ENCODE measurements at places on chromosomes 7 and 10.

GRCh38 chr7:65342723-65343629, 30.7 kb upstream of the ZNF92 start:
- DNase-seq, result no peak

DNA sequence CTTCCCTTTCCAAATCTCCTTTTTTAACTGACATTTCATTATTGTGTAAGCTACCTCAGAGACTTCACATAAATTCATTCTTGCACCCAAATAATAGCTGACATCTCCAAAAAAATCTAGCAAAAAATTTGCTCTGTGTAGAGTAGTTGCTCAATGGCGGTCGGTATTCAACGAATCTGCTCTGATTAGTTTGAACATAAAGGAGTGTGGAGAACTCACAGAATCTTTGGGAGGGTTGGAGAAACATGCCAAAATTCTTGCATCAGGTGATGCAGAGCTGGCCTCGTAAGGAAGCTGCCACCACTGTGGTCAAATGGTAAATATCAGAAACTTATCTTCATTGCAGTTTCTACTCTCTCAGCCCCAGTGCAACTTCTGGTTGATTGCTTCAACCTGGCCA, 201.2 kb upstream of the MDFIC start:
- no peak for DNase-seq

- DNase-seq, result no peak
These were observed 139.6 kb downstream of the MLLT10 start for GRCh38 chr10:21673668-21674067.

GRCh38 chr7:129882531-129882930, 70.2 kb downstream of the UBE2H start:
- DNase-seq, result no peak

GRCh38 chr7:22666732-22667131, 60.3 kb upstream of the IL6 start:
- no peak for DNase-seq

DNA sequence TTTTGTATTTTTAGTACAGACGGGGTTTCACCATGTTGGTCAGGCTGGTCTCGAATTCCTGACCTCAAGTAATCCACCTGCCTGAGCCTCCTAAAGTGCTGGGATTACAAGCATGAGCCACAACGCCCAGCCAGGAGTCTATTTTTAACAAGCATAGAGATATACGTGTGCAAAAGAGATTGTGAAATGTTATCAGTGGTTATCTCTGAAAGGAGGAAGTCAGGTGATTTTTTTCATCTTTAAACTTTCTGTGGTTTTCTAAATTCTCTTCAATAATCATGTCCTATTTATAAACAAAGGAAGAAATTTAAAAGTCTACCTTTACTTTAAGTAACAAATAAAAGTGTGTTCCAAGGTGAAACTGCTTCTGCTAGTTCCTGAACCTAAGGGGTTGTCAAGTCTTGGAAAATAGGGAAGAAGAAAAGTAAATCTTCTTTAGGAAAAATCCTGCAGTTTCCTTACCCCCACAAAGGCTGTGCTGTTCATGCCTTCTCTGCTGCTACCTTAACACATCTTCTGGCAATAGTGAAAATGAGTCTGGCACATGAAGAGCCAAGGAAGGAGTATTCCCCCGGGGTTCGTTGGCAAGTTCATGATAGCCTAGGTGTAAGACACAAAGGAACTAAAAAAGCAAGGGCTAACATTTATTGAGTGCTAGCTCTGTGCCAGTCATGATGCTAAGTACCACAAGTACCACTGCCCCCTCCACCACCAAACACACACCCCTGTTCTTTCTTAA, 51.1 kb downstream of the CYP26A1 start:
- DNase-seq, result no peak

- no peak for DNase-seq
These were observed 117.5 kb upstream of the LRRN3 start for GRCh38 chr7:110973196-110973990.

- no peak for DNase-seq
These were observed 156.2 kb downstream of the DNAJB6 start for GRCh38 chr7:157493017-157493416.

DNA sequence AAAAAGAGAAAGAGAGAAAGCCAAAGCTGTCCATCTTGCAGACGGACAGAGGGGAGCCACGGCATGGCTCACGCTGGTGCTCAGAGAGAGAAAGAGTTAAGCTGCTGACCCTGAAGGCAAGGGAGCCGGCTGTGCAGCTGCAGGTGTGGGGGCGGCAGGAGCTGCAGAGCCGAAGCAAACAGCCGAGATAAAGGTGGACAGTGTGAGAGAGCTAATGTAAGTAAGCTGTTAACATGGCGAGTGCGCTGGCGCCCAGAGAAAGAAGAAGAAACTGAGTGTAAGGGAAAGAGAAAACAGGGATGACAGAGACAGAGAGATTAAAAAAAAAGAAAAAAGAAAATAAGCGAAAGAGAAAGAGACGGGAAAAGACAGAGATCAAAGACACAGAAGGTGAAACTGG, 18.2 kb downstream of the COL17A1 start:
- no peak for DNase-seq

GRCh38 chr7:131556053-131556908, at the start of gene PODXL:
Gene PODXL (minus strand): TSS chr7:131556628. CDS start chr7:131556359, 269 bp downstream.
- peak; percentile 50 for DNase-seq

- DNase-seq, result no peak
These were observed 1434.0 kb upstream of the LRRTM3 start for GRCh38 chr10:65491799-65492198.

DNA sequence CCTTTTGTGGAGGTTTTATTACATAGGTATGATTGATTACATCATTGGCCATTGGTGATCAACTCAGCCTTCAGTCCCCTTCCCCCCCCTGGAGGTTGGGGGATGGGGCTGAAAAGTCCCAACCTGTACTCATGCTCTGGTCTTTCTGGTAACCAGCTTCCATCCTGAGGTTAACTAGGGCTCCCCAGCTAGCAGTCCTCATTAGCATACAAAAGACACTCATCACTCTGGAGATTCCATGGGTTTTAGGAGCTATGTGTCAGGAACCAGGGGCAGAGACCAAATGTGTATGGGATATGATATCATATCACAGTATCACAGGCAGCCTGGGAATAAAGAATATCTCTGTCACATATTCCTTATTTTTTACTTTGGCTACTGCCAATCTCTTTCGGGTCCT, 13.6 kb downstream of the CCSER2 start:
- DNase-seq, result no peak

- no peak for DNase-seq
These were observed 193.2 kb downstream of the GALNT17 start for GRCh38 chr7:71325151-71325550.

GRCh38 chr7:822692-823276, 9.5 kb upstream of the SUN1 start:
- no peak for DNase-seq

GRCh38 chr10:42177077-42177792, 461.1 kb downstream of the ZNF33B start:
- no peak for DNase-seq

- DNase-seq, result no peak
These were observed 103.0 kb downstream of the NXPH1 start for GRCh38 chr7:8536431-8536830.

DNA sequence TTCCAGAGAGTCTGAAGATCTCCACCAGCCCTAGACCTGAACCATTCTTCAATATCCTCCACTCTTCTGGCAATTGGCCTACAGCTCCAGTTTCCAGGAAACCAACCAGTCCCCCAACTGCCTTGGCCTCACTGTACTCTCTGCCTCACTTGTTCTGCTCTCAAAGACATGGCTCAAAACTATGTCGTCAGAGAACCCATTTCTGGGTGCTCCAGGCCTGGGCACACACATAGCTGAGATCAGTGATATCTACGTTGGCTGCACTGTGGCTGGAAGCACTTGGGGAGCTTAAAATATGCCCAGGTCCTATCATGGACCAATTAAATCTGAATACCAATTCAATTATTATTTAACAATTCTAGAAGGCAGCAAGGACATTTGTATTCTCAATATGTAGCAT, 93.1 kb downstream of the COBL start:
- no peak for DNase-seq

- DNase-seq, result no peak
These were observed 64.5 kb downstream of the ADCYAP1R1 start for GRCh38 chr7:31116615-31117014.

DNA sequence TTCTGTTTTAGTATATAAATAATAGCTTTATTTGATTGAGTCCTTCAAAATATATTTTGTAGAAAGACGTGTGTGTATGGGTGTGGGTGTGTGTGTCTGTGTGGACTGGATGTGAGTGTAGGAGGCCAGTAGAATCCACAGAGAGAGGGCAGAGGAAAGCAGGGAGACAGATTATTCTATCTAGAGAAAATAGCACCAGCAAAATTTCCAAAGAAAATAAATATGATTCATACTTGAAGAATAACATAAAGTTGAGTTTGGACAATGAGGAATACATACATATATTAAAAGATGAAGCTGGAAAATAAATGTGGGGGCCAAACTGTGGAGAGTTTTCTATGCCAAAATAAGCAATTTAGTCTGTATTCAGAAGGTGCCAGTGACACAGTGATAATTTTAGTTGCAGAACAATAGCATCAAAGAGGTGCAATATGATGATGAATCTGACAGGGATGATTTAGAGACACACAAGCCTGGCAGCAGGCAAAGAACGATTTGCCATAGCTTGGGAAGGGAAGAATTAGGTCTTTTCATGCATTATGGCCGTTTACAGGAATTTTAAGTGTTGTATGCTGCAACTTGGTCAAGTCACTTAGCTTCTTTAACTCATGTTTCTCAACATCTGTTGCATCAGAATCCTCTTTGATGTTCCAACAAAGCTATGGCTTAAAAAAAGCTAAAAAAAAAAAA, 121.3 kb downstream of the SEMA3A start:
- DNase-seq, result no peak

GRCh38 chr7:37540917-37541316, 92.3 kb upstream of the ELMO1 start:
- no peak for DNase-seq

DNA sequence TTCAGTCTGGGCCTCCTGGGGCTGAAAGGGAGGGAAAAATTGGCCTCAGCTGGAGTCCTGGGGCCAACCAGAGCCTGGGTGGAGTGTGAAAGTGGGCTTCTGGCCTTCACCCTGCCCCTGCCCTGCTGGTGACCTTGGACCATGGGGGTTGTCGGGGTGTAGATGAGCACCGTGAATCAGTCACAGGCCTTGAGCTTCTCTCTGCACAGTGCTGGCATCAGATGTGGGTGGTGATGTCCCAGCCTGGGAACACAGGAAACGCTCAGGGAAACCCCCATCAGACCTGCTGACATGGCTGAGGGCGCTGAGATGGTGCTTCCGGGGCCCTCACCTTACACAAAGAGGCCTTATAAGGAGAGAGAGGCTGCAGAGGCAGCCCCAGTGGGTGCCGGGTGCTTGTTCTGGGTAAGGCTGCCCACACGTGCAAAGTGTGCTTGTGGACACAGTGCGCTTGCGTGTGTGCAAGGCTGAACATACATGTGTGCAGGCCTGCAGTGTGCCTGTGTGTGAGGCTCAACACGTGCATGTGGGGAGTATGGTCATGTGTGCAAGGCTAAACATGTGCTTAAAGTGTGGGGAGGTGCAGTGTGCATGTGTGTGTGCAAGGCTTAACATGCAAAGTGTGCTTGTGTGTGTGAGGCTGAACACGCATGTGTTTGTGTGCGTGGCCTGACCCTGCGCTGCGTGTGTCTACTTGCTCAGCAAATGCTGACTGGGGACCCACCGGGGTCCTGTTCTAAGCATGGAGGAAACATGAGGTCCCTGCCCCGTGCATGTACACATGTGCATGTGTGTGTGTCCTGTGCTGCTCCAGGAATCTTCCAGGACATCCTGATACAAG, 6.5 kb downstream of the ARPC1B start:
- DNase-seq, result no peak

GRCh38 chr10:128062331-128062880, 63.8 kb downstream of the MKI67 start:
- DNase-seq, result no peak

GRCh38 chr10:130361351-130362105, 225.3 kb downstream of the GLRX3 start:
- no peak for DNase-seq

GRCh38 chr7:79647711-79648110, 194.2 kb upstream of the MAGI2 start:
- no peak for DNase-seq

GRCh38 chr10:19865676-19866075, 49.4 kb downstream of the PLXDC2 start:
- no peak for DNase-seq

- no peak for DNase-seq
These were observed at the start of gene CCDC136 for GRCh38 chr7:128791121-128791971. Gene CCDC136 (plus strand): TSS chr7:128791968. CDS start chr7:128792412, 444 bp downstream.

- peak; percentile 81 for DNase-seq
These were observed 1.0 kb downstream of the CDK6 start for GRCh38 chr7:92835261-92835850.

GRCh38 chr7:152857272-152857671, 97.7 kb downstream of the ACTR3B start:
- no peak for DNase-seq

DNA sequence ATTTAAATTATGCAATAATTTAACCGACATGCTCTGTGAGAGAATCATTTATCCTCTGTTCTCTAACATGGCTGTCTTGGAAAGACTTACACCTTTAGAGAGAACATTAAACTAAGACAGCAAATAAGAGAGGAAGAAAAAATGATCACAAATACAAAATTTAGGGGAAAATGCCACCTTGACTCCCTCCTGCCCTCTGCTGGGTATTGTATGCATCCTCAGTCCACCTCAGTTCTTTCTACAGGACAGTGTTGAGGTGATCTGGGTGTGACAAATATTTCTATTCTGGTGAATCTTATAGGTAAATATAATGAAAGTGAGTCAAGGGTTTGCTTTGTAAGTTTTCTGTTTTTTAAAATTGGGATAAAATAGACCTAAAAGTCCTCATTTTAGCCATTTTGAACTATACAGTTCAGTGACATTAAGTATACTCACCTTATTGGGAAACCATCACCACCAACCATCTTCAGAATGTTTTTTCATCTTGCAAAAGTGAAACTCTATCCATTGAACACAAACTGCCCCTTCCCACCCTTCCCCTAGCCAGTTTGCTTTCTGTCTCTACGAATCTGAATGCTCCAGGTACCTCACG, 61.5 kb upstream of the ELMO1 start:
- no peak for DNase-seq

DNA sequence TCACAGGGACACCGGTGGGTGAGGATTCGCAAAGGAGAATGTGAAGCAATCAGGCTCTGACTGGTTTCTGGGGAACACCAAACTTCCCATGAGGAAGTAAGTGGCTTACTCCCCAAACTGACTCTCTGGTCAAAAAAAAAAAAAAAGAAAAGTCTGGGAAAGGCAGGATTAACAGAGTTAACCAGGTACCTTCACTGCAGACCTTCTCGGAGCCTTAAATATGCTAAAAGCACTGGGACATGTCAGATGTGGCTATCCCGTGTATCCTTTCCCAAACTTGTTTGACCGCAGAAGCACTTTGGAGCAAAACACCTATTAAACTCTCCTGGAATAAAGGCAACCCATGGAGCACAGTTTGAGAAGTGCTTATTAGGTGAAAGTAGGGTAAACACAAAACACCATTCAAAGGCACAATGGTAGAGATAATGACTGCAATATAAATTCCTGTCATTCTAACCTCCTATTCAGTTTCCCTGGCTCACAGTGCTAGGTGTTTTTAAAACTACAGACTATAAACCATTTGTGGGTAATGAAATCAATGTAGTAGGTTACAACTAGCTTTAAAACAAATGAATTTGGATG, 44.1 kb upstream of the MXI1 start:
- no peak for DNase-seq

GRCh38 chr10:89283025-89283935, 18.6 kb upstream of the IFIT2 start:
- no peak for DNase-seq
